ENCODE measurements at places on chromosomes 11 and 22. TPM values are rescaled to one million over a fixed set of nuclear protein-coding genes. Genes with fewer than 3 reads are reported as not detected.

- no peak for DNase-seq
Observed at GRCh38 chr11:44923806-44924205, 26.9 kb downstream of the TP53I11 start.

GRCh38 chr11:3207526-3208189 is 11.0 kb downstream of the MRGPRG start:
- no peak for DNase-seq

Gene FGF4
- total RNA-seq, result not detected

DNA sequence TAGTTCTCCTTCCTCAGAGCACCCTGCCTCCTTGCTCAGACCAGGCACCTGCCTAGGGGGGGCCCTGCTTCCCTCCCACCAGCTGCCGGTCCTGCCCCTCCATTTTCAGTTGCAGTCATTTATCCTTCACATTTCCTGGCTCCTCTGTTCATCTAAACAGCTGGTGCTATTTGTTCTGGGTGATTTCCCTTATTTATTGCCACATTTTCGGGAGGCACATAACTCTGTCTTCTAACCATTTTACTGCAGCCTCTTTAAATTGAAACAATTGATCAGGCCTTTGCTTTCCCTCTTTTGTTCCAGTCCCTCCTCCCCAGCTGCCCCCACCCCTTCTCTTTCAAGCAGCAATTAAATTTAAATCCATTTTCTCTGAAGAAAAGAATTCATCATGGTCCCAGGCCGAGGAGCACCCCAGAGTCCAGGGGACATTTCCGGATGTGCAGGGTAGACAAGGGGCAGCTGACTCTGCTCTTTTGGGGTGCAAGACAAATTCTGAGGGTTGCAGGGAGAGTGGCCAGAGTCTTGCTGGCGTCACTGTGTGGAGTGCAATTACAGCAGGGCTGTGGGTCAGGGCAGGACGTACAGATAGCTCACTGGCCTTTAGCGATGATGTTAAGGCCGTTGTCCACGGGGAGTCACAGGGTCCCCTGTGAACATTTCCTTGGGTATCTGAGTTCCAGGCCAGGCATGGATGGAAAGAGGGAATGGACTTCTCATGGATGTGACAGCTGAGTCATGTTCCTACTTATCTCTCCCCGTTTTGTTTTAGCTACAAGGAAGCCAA is 476.4 kb downstream of the TBC1D22A start:
- no peak for DNase-seq

- DNase-seq, result no peak
Observed at GRCh38 chr11:75239531-75240290, 863 bp upstream of the TPBGL start.

Gene TYR
- total RNA-seq, result not detected

- DNase-seq, result no peak
Observed at GRCh38 chr11:36450110-36450572, 59.9 kb downstream of the TRAF6 start.

DNA sequence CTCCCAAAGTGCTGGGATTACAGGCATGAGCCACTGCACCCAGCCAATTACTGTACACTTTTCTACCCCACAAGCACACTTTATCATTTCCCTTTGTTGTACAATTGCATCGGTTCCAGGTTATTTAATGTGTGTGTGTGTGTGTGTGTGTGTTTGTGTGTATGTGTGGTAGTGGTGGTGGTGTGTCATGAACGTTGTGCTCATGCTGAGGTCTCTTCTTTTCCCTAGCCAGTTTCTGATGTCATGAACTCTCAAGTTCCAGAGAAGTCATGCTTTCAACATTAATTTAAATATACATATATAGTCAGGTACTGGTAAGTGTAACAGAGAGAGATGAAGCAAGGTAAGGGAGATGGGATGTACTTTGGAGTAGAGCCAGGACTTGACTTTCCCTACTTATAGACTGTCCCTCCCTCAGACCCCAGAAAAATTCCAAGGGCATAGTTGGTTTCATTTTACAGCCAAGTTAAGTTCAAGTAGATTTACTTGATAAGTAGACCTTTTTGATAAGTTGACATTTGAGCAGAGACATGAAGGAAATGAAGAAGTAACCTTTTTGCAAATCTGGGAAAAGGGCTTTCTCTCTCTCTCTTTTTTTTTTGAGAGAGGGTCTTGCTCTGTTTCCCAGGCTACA is 42.7 kb downstream of the WEE1 start:
- no peak for DNase-seq

DNA sequence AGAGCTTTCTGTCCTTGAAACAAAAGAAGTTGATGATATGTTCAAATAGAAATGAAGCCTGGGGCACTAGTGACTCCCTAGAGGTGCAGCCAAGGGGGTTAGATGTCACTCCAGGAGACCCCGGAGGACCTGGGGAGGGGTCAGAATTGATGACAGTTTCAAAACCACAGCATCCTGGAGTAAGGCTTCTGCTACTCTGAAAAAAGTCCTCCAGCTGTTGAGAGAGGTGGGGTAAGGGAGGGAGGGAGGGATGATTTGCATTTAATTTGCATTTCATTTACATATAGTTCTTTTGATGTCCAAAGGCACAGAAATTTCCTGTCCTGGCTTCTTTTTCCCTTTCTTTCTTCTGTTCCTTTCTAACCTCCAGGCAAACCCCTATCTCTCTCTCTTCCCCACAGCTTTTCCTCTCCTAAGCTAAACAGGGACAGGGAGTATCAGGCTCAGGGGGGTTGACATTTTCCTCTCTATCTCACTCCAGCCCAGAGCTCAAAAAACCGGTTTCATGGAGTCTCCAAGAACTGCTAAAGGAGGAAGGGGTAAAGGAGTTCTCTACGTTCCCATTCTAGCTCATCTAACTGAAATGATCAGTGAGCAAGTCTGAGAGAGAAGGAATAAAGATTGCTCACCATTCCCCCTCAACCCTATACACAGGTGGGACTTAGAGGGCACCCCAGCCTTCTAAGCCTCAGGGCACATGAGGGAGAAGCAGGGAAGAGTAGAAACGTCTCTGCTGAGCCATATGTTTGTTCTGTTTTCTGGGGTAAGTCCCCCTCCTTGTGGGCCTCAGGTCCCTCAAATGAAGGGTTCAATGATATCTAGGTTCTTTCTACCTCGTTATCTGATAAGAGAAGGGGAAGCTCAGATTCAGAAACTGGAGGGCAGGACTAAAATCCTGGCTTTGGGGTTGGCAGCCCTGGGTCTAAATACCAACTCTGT is 3.5 kb upstream of the POU2F3 start:
- peak; percentile 91 for DNase-seq

GRCh38 chr11:110467556-110467955 is 37.8 kb downstream of the FDX1 start:
- DNase-seq, result no peak

GRCh38 chr22:36326178-36327161 is 61.3 kb downstream of the MYH9 start:
- DNase-seq, result no peak

DNA sequence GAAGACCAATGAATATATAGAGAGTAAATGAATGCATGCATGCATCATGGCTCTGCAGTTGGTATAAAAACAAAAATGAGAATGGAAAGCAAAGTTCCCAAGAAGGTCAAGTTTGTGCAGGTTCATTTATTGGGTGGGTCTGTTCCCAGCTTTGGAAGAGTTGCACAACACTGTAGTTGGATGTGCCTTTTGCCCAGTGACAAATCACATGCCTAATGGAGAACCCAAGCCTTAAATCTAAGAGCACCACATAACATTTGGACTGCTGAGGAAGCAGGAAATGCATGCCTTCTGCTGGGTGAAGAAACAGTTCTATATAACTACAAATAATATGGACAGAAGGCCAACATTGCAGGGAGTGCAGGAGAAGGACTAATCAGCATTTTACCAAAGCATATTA is 30.6 kb downstream of the PRCP start:
- DNase-seq, result peak; percentile 15

Gene HPX
- 2.2 TPM for total RNA-seq

Gene DEPDC7
- total RNA-seq, result 6.4 TPM

Gene NLRP14
- total RNA-seq, result 0.08 TPM

- DNase-seq, result no peak
Observed at GRCh38 chr11:31875866-31876560, 64.9 kb upstream of the PAX6 start.

DNA sequence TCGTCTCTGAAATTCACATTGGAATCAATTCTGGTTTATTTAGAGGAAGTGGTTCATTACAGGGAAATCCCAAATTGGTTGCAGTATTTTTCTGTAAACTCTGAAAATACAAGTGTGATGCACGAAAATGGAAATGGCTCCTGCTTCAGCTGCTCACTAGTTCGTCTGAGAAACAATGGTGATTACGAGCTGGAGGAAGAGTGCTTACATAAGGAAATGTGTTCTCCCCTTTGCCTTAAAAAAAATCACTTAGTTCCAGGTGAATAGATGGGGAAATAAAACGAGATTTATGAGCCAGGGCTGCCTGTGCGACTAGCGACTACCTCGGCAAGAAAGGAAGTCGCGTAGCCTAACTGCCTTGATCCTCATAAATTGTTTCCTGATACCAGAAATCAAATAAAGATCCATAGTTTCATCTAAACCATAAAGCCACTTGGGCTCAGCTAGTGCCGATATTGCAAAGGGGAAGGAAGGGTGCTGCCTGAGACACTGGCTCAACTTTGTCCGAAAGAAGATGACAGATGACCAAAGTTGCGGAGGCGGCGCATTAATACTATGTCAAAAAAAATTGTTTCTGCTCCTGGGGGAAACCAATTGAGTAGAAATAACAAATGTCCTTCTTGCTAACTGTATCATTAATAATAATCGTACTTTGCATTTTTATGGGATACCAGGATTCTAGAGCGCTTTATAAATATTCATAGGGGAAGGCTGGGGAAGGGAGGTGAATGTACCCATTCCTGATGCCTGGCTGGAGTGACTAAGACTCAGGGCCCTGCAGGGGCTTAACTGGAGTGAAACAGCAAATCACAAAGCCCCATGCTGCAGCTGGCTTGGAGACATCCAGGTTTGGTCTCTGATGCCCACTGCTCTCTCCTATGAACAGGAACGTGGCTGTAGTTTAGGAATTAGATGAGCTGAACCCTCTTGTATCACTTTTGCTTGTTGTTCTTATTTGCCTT is 185.7 kb downstream of the BLID start:
- DNase-seq, result no peak

Gene GTSE1
- total RNA-seq, result 0.67 TPM

- DNase-seq, result no peak
Observed at GRCh38 chr11:117663821-117664220, 133.2 kb downstream of the DSCAML1 start.

DNA sequence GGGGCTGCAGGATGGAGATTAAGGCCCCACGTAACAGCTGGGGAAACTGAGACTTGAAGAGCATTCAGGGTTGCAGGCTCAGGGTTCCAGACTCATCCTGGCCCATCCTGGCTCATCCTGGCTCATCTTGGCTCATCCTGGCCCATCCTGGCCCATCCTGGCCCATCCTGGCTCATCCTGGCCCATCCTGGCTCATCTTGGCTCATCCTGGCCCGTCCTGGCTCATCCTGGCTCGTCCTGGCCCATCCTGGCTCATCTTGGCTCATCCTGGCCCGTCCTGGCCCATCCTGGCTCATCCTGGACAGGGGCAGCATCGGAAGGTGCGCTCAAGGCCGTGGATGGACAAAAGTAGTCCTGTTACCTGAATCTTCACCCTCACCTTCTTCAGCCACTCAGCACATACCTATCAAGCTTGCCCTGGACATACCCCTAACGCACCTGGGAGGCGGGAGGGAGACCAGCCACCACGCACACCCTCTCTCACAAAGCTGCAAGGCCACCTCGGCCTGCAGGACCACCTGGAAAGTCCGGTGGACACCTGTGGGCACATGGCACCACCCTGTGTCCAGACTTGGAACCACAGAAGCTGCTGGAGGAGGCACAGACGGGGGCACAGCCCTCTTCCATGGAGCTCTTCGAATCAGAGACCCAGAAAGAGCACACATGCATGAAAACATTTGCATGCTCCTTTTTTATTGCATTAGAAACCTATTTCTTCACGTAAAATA is 20.3 kb upstream of the NLRP6 start:
- no peak for DNase-seq
